Karpas-422 (cell line): ENCODE measurements at places on chromosomes 5 and 9.

DNA sequence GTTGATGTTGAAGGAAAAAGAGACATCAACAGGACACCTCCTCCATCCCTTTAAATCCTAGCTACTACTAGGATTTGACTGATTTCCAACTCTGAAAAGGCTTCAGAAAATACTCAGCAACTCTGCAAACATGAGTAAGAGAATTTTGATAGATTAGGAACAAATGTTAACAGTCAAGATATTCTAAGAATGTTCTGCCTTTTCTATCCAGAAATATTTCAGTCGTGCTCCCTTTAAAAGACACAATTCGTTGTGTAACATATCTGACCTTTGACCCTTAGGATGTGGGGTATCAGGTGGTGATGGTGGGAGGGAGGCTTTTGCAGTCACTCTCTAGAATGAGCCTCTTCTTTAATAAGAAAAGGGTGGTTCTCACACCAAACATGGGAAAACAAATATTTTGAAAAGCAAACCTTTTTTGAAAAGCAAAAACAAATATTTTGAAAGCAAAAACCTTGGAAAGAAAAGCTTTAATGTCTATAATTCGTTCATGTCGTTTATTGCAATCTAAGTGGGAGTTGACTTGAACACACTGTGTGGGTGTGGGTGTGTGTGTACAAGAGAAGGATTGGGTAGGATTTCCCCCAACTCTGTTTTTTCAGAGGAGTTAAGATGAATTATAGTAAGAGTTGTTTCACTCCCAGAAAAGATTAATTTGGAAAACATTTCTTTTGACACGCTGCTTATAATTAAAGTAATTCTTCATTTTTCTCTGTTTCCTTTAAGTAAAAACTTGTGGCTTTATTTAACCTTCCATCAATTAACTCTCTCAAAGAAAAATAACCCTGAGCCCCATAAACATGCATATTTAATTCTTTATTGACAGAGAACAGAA lies 152.8 kb downstream of the TMEM167A start:
- DNase-seq = no peak

DNA sequence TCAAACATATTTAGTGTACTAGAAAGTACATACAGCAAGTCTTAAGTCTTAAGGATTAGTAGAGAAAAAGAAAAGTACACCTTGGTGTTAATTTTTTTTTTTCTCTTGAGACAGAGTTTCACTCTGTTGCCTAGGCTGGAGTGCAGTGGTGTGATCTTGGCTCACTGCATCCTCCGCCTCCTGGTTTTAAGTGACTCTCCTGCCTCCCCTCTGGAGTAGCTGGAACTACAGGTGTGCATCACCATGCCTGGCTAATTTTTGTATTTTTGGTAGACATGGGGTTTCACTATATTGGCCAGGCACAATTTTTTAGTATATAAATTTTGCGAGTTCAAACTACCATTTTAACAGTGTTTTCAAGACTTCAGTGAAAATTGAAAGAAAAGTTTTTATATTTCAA lies 1941.1 kb upstream of the CDH6 start:
- DNase-seq = no peak

DNA sequence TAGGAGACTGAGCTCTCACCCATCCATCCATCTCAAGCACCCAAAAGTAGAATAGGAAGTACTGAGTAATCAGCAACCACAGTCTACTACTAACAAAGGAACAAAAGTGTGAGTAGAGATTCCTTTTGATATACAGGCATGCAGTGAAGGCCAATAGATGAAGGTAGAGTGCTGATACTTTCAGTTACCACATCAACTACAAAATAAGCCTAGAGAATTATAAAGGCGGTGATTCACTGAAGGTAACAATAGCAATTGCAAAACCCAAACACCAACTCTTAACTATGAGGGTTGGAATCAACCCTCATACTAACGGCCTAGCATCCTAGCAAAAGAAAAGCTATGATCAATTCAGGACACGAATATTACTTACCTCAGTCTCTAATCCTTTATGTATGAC lies 992.6 kb downstream of the DNAH5 start:
- DNase-seq = no peak

DNA sequence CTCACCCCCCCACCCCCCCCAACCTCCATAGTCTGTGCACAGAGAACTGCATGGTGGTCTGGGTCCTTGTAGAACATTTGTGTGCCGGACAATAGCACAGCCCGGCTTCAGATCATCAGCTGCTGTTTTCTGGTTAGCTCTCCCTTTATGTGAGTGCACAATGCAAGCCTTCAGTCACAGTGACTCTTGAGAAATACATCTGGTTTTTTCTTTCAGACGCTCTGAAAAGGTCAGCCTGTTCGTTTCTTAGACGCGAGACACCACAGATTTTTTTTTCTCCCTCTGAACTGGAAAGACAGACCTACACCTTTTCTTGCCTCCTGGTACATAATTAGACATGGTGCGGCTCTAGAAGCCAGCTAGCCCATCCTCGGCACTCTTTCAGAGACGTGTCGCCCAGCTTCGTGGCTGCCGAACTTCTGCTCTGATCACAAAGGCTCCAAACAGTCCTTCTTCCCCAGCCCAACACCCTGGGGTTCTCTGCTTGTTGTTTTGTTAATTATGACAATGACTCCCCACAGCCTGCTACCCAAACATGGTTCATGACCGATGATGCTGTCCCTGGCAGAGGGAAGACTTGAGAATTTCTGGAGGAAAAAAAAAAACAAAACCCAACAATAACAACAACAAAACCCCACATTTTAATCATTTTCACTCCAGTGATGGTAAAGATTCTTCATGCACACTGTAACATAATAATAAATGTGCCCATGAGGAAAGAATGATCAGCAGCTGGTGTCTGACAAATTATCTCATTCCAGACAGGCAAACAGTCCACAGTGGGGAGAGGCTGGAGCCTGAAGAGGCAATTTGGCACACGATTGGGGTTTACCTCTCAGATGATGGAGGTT lies 241.4 kb upstream of the ZNF462 start:
- no peak for DNase-seq
